Mesenteric fat pad (tissue), 1 donor: ENCODE measurements at places on chromosomes 11 and 22.
A peak's percentile ranks its signal among the peaks of the same experiment; 100 is the strongest.

DNA sequence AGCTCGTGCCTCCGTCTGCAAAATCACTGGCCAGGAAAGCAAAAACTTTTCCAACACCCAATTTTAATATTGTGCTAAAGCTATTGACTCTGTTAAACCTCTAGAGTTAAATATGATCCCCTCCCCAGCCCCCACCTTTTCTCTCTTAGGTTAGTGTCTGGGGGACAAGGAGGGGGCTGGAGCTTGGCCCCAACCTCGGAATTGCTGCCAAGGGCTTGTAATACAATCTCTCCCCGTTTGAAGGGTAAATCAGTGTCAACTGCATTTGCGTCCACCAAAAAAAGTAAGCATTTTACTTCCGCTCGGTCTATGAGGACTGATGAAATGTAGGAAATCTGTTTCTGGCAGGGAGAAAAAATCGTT, at the start of gene GAS2:
TSS of gene GAS2 (plus strand) at position 287 of the 363 bp plus-strand sequence. CDS start 8,259 bp downstream, outside the sequence.
- no peak for DNase-seq

DNA sequence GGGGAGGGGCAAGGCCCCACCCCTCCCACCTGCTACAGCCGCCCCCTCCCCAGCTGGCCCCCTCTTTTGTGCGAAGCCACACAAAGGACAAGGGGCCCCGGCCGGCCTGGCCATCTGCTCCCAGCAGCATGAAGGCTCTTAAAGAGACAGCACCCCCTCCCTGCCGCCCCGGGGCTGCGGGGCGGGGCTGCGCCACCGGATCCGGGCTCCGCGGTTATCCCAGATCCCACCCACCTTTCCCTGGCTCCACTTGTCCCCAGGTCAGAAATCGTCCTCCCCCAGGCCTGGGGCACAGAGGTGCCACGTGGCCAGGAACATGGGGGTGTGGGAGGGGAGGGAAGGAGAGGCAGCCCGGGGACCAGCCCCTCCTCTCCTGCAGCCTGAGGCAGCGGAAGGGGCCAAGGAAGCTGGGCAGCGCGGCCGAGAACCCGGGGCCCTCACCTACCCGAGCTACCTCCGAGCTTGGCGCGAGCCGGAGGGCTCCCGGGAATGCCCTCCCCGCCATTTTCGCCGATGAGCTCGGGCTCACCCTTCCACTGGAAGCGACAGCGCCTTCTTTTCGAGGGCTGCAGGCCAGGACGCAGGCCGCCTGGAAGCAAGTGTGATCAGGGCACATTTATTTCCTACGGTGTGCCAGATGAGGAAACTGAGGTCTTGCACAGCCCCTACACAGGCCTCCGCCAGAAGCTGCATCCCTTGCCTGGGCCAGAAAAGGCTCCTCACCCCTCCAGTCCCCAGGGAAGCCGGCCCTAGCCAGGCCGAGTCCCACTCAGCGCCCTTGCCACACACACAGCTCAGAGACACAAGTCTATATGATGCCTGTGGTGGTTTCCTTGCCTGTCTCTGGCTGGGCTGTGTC, 2.5 kb upstream of the RCOR2 start:
- DNase-seq = no peak

GRCh38 chr22:19831016-19831415, 23.7 kb downstream of the GNB1L start:
- DNase-seq = peak; percentile 51

GRCh38 chr11:104968355-104968855, at the start of gene CASP4:
CASP4 (minus strand) TSS chr11:104968574; CDS start chr11:104968525, 49 bp downstream.
- DNase-seq = no peak

DNA sequence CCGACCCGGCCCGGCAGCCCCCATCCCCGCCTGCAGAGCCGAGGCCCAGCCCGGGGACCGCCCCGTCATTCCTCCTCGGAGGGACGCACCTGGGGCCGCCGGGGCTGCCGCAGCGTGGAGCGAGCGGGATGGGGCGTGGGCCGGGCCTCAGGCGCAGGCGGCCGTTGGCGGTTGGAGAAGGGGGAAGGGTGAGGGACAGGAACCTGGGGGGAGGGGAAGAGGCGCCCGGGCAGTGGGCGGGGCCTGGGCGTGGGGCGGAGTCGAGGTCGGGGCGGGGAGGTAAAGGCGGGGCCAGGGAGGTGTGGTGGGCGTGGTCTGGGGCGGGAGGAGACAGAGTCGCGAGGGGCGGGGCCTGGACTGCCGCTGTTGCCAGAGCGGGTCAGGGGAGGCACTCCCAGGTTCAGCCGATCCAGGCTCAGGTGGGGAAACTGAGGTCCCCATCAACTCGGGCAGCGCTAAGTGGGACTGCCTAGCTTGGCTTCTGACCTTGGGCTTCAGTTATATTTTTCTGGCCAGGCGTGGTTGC, at the start of gene TESMIN:
TSS of gene TESMIN (minus strand) at position 190 of the 526 bp plus-strand sequence. CDS start 860 bp downstream, outside the sequence.
- peak; percentile 96 for DNase-seq

- no peak for DNase-seq
Measured at GRCh38 chr11:131191606-131192005, 178.8 kb upstream of the NTM start.

DNA sequence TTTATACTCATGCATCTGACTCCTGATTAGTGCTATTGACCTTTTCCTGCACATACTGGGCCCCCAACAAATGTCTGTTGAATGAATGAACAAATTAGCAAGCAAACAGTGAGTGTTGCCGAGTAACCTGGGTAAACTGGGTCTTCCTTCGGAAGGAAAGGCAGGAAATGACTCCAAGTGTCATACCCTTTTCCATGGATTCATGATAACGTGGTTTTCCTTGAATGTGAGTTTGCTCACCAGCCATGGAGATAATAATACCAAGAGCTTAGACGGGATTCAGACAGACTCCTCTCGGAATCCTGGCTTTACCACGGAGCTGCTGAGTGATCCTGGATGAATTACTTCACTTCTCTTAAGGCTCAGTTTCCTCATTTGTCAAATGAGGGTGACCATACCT, 16.7 kb downstream of the TECTA start:
- no peak for DNase-seq

GRCh38 chr11:109853156-109853776, 239.9 kb upstream of the ZC3H12C start:
- DNase-seq = no peak

GRCh38 chr22:44116755-44117684, 63.7 kb upstream of the PARVG start:
- DNase-seq = no peak

DNA sequence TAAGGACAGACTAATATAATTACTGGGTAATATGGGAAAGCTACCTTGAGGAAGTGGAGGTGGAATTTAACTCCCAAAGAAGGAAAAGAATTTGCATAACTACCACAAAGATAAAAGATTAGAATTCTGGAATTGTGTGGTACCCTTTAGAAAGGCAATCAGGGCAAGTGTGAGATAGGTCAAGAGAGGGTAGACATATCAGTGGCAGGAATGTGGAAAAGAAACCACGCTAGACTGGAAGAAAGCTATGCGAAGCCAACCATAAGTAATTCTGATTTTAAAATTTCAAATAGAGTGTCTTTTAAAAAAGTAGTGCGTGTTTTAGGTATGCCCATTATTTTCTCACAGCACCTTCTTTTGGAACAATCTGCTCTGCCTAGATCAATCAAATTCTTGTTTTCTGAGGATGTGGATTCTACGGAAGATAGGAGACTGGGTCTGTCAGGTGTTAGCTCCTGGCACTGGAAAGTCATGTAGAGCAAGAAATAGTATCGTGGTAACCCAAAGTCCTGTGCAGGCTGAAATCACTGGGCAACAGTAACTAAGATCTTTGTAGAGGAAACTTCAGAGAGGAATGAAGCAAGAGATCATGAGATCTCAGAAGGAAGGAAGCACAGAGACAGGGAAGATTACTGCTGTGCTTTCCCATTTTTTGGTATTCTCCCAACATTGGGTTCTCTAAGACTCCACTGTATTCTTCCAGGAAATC, 111.3 kb upstream of the MTMR2 start:
- DNase-seq = no peak

DNA sequence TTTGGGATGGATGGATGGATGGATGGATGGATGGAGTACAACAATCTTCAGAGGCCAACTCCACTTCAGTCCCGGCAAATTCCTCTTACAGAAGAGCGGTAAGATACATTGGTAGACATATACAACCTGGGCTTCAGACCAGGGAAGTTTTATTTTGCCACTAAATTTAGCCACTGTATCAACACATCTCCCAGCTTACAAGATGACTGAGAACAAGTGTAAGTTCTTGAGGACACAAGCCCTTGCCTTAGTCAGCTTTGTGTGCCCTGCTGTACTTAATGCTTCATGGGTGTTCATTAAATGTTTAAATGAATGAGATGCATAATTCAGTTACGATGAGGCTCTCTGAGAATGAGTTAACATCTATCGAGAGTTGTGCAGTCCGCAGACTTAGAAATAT, 127.7 kb downstream of the COMMD9 start:
- DNase-seq = no peak

DNA sequence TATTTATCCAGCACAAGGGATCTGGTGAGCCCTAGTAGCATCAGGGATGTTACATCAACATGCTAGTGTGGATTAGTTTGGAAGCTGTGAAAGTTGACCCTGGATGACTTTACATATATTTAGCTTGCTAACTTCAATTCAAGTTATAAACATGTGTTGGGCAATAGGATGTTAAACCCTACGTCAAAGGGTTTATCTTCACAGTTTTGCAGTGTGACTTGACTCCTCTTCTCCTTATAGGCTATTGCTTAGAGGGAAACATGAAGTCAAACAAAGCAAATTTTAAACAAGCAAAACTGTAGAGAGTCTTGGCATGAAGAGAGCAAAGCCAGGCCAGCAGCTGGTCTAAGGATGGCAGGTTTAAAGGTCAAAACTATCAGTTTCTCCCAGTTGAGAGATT, 11.3 kb upstream of the CTSC start:
- no peak for DNase-seq

DNA sequence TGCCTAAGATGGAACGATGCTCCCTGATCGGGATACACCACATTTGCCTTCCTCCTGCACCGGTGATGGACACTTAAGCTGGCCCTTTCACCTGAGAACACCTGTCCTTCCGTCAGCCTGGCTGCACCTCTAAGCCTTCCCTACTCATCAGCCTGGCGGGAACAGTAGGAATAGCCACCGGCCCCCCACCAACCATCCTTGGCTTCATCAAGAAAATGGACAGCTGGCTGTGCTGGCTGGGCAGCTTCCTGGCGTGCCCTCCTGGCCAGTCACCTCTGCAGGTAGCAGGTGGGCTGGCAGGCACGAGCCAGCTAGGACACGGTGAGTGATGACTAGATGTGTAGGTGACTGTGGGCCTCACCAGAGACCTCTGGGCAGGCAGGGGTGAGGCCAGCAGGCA, 142.8 kb downstream of the CTTN start:
- DNase-seq = no peak

GRCh38 chr11:116509551-116509950, 263.2 kb downstream of the BUD13 start:
- no peak for DNase-seq

DNA sequence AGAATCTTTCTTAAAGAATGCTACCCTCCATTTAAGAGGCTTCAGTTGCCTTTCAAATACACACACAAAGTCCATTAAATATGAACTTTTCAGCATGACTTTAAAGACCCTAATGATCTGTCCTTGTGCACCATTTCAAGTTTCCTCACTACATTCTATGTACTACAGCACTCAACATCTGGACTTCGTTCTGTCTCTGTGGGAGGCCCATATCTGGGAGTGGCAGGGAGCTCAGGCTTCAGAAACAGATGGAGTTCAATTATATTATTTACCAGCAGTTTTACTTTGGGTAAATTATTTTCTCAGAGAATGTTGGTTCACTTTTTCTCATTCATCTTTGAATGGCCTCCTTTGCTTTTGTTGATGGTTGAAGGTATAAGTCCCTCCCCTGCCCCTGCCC, 67.4 kb downstream of the ANO3 start:
- no peak for DNase-seq

- no peak for DNase-seq
Measured at GRCh38 chr22:26404851-26405421, 24.1 kb upstream of the ASPHD2 start.

DNA sequence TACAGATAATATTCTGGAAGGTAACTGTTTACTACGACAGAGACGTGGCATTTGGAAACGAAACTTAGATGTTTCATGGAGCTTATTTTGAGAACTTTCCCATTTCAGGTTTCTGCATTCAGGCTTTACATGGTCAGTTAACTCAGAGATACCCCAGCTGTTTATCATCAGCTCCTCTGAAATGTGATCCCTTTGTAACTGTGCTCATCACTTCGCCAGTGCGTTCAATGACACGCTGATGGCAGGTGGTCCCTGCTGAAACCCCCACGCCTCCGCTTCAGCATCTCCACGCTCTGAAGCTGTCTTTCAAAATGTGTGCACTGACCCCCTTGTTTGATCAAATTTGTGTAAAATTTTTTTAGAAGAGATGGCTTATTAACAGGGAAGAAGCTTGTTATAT, 30.5 kb downstream of the ALG12 start:
- DNase-seq = peak; percentile 53

DNA sequence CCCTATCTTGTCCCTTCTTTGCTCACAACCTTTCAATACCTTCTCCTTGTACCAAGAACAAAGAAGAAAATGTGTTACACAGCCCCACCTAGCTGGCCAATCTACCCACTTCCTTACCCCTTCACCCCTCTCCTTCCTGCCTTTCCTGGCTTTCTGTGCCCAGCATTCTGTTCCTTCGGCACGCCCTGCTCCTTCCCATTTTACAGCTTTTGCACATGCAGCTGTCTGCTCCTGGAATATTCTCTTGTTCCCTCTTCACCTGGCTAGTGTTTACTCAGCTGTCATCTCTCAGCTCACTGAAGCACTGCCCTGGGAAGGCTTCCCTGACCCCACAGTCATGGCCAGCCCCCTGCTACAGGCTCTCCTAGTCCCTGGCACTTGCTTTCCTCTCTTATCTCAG, 30.7 kb downstream of the SERPINH1 start:
- DNase-seq = no peak
